ENCODE measurements at places on chromosomes 2 and 18.

- no peak for DNase-seq
Measured at GRCh38 chr2:20670315-20671035, 3.5 kb downstream of the GDF7 start.

DNA sequence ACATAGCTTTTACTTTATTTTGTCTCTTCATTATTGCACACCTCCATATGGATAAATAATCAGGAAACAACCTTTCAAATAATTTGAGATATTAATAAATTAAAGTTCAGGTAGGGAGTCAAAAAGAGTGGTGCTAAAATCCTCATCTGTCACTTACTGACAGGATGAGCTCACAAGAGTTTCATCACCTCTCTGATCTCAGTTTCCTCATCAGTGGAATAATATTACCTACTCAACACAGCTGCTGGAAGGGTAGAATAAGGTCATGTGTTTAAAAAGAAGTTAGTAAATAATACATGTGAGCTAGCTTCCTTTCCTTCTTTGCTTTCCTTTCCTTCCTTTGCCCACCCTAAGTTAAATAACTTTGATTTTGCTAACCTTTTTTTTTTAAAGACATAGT, 61.9 kb downstream of the RDH14 start:
- no peak for DNase-seq

GRCh38 chr2:120564213-120565094, 171.2 kb upstream of the GLI2 start:
- DNase-seq = no peak

DNA sequence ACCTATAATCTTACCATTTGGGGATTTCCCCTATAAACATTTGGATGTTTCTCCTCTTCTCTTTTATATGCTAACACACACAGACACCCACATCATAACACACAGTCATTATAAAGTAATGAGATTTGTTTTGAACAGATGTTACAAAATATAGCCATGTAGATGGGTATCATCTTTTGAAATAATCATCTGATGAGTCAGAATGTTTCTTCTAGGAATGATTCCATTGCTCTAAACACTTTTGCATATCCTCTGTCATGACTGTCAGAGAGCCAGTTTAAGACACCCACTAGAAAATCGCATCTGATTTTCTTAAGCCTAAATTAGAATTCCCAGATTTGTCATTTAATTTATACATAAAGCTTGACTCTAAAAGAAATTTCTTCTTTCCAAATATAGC, 442.6 kb downstream of the CMPK2 start:
- DNase-seq = no peak

- no peak for DNase-seq
Measured at GRCh38 chr2:100033976-100034375, 108.4 kb downstream of the AFF3 start.

DNA sequence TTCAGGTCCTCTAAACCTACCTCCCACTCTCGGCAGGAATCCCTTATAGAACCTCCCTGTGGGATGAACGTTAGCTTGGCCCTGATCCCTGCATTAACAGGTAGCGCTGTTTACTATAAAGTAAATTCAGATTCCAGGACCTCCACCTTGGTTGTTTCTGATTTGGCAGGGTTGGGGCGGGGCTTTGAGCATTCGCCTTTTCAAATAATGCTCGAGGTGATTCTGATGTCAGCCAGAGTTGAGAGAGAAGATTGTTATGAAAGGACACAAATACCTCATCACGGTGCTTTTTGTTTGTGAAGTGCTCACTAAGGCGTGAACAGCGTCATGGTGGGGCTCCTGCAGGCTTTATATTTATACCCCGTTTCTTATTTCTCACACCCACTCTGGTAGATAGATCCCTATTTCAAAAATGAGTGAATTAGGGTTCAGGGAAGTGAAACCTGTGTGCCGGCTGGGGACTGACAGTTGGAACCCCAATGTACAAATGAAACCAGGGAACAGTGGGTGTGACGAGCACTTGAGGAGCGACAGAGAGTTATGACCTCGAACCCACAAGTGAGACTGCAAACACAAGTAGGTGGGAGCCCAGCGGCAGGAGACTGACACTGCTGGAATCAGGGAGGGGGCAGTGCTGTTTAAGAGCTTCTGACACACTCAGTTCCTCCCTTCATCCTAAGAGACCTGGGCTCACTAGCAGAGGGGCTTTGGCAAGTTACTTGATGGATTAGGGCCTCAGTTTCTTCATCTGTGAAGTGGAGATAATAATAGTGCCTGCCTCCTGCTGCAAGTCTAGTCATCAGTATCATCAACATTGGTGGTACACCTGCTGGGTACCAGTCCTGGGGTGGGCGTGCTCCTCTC, 14.2 kb upstream of the CXCR4 start:
- DNase-seq = no peak

DNA sequence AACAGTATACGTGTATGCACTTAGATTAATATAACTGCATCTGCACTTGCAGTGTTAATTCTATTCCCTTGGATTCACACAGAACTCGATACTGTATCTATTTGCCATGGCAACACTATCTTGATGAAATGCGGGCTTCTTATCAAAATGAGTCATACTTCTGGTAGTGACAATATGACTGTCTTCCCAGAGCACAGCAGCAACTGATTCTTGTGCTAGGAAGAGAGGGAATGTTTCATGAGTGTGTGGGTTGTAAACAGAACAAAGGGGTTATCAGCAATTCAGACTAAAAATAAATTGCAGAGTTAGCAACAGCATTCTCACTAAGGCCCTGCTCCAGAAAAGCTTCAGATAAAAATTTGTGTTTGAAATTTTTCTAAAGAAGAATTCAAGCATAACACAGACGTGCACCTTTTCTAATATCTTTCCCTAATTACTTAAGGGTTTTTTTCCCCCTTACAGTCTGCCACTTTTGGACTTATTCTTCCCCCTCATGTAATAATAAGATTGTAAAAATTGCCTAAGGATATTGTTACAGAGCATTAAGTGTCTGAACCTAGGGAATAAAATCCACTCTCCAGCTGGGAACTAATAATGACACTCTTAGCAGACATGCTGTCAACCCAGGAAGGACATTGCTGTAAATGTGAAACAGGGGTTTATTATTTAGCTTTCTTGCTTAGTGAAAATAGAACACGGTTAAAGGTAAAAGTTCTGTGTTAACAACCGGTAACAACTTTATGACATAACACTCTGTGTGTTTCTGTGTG, 99.9 kb upstream of the SLC38A11 start:
- no peak for DNase-seq

- DNase-seq = no peak
Measured at GRCh38 chr2:202019689-202020450, 13.8 kb upstream of the FZD7 start.

DNA sequence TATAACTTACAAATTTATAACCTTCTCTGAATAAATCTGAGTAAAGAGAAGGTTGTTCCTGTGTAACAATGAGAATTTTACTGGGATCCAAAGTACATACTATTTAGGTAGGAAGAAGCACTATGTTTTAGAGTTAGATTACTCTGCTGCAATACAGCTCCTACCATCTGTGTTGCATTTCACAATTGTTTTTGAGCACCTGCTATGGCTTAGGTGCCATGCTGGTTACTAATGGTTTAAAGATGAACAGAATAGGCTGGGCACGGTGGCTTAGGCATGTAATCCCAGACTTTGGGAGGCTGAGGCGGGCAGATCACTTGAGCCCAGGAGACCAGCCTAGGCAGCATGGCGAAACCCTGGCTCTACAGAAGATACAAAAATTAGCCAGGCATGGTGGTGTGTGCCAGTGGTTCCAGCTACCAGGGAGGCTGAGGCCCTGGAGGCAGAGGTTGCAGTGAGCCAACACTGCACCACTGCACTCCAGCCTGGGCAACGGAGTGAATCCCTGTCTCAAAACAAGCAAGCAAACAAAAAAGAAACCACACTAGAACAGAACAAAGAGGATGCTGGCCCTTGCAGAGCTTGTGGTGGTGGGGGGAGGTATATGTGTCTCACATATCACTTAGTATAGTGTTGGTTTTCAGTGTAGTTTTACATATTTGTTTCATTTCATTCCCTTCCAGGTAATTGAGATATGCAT, 56.7 kb downstream of the SPTBN1 start:
- no peak for DNase-seq

DNA sequence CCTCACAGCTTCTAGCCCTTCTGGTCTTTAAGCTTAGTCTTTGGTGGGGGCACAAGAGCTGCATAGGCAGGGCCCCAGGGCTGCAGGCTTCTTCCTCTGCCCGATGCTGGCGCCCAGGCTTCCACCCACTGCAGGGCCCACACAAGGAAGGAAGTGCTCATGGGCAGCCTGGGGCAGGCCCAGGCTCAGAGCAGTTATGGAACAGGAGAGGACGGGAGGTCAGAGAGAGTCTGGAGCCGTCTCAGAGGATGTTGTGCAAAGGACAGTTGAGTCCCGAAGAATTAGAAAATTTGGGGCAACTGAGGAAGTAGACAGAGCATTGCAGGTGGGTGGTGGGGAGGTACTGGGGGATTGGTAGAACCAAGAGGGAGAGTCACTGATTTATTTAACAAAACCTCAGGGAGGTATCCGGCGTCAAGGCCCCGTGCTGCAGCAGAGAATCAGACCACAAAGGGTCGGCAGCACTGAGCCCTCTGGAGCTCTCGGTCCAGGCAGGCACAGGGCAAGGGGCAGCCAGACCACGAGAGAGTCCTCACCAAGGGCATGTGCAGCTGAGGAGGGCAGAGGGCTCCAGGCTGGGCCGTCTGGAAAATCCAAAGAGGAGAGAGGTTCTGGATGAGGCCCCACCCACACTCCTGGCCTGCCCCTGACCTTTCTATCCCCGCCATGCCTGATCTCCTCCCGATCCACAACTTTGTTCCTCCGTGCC, 110.8 kb upstream of the GLI2 start:
- no peak for DNase-seq

DNA sequence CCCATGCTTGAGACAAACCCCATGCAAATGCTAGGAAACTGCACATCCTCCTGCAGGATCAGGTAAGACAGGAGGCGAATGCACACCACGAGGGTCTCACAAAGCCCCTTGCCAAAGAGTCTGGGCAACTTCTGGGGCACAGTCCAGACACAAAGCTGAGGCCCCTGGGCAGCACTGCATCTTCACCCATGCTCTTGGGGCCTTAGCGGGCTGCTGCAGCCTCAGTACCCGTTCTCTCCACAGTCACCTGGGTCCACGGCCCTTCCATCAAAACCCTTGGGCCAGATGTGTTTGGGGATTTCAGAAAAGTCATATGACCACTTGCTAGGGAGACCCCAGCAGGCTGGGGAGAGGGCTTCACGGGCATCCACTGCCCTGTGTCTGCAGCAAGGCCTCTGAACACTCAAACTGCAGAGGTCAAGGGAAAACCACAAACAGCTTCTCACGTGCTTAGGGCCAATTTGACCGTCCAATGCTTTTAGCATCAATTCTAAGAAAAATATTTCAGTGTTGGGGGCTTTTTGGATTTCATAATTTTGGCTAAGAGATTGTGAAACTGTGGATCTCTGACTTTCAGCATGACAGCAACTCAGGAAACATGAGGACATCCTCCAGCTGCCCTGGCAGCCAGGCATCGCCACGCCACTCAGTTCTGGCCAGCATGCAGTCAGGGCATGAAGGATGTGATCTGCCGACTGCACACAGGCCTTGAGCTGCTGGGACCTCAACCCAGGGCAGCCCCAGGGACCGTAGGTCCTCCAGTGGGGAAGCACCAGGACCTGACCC, 20.0 kb downstream of the PASK start:
- no peak for DNase-seq

Measured in stimulated activated CD8-positive, alpha-beta memory T cell treated with anti-CD3 and anti-CD28 coated beads, Interleukin-4, amount 100 ng/mL, for 1 hour (primary cell).